MM.1S (cell line): ENCODE measurements at places on chromosomes 11 and 22.
A peak's percentile ranks its signal among the peaks of the same experiment; 100 is the strongest.

DNA sequence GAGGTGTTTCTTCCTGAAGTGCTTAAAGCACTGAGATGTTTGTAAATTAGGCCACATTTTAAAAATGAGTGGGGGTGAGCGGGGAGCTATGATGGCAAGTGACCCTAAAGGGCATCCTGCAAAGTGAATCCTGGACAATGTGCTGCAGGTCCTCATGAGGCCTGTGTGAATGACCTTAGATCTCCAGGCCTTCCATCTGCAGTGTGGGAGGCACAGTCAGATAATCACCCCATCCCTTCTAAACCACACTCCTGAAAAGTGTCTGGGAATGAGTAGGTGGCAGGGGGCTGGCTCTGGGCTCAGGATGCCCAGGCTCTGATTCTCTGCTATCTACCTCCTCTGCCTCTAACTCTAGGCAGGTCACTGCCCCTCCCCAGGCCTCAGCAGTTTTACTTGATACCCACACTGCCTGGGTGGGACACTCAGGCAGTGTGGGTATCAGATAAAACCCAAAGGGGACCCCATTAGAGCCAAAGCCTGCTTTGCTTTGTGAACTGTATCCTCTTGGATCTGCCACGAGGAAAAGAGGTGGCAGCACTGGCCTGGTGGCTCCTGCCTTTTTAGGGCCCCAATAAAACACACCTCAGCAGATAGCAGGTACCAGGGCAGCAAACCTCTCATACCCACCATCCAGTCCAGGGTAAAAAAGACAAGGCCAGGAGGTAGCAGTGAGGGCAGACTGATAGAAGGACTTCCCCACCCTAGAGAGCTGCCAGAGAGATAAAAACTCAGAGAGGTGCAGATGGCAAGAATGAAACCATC, 10.5 kb downstream of the STARD10 start:
- DNase-seq, result no peak

DNA sequence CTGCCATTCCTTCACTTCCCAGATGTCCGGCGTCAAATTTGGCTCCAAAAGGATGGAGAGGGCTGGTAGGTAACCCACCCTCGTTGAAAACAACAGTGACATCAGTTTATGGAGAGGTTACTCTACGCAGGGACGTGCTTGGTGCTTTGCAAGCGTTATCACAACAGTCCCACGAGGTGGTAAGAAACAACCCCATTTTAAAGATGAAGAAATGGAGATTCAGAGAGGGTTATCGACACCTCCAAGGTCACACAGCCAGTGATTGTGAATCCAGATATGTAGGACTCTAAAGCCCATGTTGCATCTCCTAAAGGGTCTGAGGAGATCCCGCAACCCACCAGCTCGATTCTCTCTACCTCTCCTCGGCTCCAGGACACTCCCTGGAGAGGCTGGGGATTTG, 773 bp downstream of the MIAT start:
- peak; percentile 37 for DNase-seq

- no peak for DNase-seq
Observed at GRCh38 chr11:15829312-15829711, 527.0 kb downstream of the SOX6 start.

DNA sequence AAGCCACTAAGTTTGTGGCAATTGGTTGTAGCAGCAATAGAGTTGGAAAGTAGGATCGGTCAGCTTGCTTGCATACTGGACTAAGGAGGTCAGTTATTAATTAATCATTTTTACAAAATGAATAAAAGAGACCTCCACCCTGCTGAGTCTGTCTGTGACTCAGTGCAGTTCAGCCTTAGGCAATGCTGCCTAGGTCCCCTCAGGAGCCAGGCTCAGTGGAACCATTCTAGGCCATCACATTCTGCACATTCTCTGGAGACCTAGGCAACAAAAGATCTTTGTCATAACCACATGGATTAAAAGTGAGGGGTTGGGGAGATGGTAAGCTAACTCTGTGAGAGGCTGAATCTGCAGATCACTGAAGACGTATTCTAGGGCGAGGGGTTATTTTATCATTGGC, 178.7 kb upstream of the CADM1 start:
- DNase-seq, result no peak

DNA sequence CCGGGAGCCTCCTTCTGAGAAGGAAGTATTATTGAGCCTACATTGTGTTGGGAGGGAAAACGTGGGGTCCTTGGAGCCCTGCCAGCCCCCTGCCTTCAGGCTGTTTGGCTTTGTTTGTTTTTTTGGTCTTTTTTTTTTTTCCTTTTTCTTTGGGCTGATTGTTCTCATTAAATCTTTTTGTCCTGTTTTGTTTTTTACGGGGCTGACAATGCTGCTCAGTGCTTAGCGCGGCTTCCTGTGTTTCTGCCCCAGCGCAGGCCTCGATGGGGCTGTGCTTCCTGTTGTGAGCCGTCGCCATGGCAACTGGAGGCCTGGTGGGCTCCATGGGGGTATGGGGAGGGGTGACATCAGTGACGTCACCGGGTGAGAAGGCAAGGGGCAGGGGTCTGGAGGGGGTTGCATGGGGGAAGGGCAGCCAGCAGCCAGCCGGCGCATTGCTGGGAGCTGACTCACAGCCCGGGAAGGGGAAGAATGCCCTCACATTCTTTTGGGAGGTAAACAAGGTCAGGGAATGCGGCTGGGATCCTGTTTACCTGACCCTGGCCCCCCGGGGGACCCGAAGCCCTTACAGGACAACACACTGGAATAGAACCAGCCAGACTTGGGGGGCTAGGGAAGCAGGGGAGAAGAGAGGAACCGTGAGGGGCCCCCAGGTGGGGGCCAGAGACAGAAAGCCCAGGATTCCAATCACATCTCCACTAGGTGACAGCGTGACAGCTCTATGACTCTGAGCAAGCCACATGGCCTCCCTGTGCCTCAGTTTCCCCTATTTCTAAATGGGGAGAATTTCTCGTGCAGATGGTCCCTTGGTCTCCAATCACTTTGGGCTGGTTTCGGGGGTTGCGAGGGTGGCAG, 22.2 kb upstream of the CBX7 start:
- DNase-seq, result no peak

DNA sequence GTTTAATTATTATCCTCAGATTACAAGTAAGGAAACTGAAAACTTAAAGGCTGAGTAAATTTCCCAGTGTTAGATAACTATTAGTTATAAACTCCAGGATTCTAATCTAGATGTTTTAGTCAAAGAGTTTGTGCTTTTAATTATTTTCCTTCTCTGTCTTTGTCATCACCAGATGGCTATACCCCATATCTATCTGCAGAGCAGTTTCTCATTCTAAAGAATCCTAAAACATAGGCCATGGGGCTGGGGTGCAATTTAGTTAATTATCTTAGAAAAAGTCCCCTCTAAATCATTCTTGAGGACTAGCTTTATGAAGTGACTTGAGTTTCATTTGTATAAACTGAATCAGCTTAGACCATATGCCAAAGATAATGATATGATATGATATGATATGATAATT, 556.3 kb upstream of the ANO5 start:
- DNase-seq, result no peak

GRCh38 chr11:3086114-3086513, 28.9 kb upstream of the CARS1 start:
- DNase-seq, result no peak

- no peak for DNase-seq
Observed at GRCh38 chr11:44620328-44620725, 54.9 kb downstream of the CD82 start.

DNA sequence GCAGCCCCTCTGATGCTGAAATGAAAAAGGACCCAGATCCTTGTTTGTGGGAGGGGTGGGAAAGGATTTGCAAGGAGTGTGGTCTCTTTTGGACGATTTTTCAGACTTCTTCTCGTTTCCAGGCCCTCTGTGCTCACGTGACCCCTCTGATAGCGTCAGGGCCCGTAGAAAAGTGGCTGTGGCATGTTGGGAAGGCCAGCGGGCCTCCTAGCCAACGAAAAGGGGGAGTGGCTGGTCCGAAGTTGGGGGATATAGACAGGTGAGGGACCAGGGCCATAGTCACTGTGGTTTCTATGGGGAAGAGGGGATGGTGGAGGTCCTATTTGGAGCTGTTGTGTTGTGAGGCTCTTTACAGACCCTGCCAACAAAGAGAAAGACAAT, 6.6 kb downstream of the PARVB start:
- no peak for DNase-seq

DNA sequence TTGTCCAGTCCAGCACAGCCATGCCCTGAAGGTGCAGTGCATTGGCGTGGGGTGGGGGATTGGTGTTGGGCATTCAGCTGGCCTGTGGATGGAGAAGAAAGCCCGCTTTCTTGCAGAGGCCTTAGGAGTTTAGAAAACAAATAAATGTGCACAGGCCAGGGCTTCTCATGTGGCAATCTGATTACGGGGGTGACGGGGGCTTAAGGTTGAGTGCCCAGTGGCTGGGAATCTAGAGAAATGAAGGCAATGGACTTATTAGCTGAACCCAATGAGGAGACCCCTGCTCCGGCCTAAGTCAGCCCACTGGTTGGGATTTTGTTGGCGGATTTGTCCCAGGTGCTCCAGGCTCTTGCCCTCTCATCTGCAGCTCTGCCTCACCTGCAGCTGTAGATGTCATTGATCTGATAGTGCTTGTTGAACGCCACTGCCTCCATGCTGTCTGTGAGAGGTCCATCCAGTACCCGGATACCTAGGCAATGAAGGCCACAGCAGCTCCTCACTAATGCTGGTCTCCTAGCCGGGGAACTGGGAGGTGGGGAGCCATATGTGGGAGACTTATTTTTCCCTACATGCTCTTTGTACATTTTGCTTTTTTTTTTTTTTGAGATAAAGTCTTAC, 6.2 kb downstream of the PCSK7 start:
- no peak for DNase-seq

GRCh38 chr11:115616971-115617370, 112.8 kb upstream of the CADM1 start:
- no peak for DNase-seq

DNA sequence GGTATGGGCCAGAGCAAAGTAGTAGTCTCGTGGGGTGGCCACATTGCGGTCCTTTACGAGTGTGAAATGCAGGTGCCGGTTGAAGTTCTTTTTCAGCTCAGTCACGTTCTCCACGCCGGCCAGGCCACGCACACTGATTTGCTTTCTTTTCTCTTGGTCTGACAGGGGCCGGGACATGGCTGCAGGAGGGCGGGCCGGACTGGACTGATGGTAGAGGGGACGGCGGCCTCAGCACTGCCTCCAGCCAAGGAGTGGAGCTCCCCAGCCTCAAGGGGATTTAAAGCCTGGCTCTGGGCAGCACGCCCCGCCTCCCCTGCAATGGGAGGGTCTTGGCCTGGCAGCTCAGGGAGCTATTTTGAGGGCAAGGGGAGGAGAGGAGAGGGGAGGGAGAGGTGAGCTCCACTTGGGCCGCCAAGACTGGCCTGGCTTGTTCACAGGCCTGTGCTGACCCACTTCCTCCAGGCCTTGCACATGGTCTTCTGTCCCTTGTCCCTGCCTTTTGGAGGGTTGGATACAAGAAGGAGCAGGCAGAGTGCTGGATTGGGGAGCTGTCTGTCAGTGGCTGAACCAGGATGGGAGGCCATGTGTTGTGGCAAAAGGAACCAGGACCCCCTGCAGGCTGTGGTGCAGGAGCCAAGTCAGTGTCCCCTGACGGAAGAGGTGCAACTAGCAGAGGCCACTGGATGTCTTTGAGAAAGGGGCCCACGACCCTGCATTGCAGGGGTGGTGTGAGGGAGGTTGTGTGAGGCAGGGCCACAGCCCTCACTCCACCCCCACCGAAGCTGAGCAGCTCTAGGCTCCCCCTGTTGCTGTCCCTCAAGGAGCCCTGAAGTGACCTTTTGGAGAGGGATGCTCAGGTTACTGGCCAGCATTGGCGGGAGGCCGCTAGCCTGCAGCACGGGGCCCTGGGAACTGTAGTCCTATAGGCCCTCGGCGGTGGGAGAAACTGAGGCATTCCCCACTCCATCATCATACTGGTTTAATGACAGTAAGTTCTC, at the start of gene PYGM:
Gene PYGM (minus strand): TSS at position 253 of the 998 bp plus-strand sequence. CDS start 76 bp downstream, at position 177.
- DNase-seq, result no peak

- DNase-seq, result no peak
Observed at GRCh38 chr11:120028181-120028896, 109.6 kb downstream of the TRIM29 start.

GRCh38 chr11:111153194-111153593, 92.3 kb upstream of the POU2AF2 start:
- no peak for DNase-seq

- no peak for DNase-seq
Observed at GRCh38 chr11:88357323-88358039, 19.9 kb upstream of the CTSC start.

DNA sequence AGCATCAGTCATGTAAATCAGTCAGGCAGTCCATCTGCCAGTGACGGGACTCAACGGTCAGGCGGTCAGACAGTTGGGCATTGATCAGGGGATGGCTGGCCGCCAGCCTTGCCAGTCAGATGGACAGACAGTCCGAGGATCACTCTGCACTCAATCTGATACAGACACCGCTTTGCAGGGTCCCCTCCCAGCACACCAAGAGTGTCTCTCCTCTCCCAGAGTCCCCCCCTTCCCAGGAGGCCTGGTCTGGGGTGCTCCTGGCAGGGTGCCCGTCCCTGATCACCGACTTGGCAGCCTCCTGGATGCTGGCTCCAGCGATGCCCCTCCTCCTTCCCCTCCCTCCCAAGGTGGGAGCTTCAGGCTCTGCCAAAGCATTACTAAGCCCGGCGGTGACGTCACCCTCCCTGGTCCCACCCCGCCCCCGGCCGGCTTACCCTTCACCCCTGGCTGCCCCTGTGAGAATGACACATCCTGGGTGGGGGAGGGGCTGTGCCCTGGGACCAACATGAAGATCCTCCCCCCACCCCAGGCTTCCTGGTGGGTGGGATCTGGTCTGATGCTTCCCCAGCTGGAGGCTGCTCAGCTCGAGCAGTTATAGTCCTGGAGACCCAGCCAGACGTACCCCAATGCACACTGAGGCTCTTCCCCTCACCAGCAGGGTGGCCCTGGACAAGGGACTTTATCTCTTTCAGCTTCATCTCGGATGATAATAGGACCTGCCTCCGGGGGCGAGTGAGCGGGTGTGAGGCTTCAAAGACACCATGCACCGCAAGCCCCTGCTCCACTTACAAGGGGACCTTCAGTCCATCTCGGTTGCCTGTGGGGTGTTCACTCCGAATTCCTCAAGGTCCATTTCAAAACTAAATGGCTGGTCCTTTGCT, 69.2 kb downstream of the CD82 start:
- no peak for DNase-seq

DNA sequence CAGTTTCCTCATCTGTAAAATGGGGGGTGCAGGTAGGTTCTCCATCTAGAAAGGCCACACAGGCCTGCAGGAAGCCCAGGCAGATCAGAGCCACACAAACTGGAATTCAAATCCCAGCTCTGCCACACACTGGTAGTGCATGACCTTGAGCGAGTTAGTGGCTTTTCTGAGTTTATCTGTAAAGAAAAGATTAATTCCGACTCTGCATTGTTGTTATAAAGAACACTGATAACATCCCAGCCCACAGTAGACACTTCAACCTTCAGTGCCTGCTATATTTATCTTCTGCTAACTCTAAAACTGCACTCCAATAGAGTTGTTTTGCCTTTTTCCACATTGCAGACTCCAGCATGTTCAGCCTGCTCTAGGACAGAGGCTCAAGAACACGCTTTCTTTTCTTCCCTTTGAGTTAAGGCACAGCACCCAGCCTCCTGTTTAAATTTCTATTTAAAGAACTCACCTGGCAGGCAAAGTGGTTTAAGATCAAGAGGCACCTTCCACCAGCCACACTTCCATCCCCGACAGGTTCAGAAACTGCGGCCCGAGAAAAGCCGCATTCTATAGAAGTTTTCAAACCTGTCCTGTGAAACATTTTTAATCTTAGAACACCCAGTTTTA, 133.9 kb downstream of the PLEKHA7 start:
- no peak for DNase-seq
